Sciatic nerve (tissue), 2 donors: ENCODE measurements at places on chromosomes 2 and 18. TPM values are rescaled to one million over a fixed set of nuclear protein-coding genes. Genes with fewer than 3 reads are reported as not detected.

Gene INPP5D
- 56.3 TPM for total RNA-seq

Gene STK36
- 39.1 TPM for total RNA-seq

Gene IL1F10
- not detected for total RNA-seq

Gene VAMP8
- total RNA-seq = 31.1 TPM

Gene FBLN7
- total RNA-seq = 2.3 TPM

Gene MAL
- 241 TPM for total RNA-seq

Gene DES
- total RNA-seq = 1.4 TPM

Gene EML6
- 0.89 TPM for total RNA-seq

Gene SLC4A3
- 6.7 TPM for total RNA-seq

- DNase-seq = no peak
Observed at GRCh38 chr2:41896186-41896846, 151.5 kb upstream of the PKDCC start.

DNA sequence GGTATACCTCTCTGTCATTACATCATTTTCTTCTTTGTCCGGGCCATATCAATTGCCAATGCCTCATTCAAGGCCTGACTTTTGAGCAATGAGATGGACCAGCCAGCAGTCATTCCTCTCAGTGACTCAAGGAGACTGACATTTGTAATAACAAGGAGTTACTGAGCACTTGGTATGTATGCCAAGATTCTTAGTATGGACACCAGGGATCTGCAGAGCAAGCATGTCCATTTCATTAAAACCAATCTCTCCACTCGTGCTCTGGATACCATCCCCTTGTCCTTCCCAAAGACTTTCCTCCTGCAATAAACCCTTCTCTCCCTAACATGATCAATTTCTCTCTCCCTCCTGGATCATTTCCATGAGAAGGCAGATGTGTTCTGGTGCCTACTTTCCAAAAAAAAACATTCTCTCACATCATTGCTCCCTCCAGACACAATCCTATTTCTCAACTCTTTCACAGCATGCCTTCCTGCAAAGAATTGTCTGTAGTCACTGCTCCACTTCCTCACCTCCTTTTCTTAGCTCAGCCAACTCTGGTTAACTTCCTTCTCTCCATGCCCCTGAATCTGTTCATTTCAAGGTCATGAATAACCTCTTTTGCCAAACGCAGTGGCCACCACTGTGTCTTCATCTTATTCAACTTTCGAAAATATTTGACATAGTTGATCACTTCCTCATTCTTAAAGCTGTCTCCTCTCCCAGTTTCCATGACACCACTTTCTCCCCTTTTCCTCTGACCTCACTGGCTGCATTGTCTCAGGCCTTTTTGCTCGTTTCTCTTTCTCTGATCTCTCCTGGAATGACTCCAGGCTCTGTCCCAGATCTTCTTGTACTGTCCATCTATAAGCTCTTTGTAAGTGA, 102.8 kb upstream of the CYP1B1 start:
- no peak for DNase-seq

GRCh38 chr2:48328159-48328809, 201.7 kb upstream of the STON1 start:
- DNase-seq = no peak

DNA sequence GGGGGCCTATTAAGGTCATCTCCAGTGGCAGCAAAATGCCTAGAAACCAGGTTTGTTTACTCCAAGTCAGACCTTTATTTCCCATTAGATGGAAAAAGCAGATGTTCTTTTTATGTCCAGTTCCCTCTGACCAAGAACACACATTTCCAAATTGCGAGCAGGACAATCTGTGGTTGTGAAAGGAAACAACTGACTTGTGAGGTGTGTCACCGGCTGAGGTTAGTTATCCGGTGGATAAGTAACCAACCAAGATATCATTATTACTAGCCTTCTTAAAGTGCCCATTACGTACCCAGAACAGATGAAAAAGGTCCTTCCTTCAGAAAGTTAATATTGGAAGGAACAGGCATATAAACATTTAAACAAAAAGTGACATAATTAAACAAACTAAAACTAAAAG, 112.9 kb downstream of the THADA start:
- no peak for DNase-seq

GRCh38 chr2:111117598-111118480, 2.9 kb upstream of the BCL2L11 start:
- DNase-seq = peak; percentile 64

DNA sequence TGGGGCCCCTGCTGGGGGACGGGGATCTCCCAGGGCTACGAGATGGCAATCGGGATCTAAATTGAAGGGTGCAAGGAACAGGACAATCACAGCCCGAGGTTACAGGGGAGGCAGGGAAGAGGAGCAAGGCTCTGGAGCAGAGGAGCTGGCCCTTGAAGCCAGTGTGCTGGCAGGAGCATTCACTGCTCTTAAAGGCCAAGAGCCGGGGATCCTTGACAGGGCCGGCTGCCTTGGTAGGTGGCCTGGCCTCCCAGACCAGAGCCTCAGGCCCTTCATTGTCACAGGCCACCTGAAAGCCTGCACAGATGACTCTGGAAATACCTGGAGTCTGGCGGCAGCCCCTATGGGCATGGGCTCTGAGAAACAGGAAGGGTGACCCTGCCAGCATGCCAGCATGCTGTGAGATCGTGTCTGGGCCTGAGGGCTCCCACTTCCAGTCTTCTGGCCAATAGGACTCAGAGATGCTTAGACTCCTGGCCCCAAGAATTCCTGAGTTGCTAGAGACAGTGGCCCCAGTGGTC, 38.7 kb downstream of the PDIA6 start:
- peak; percentile 43 for DNase-seq

DNA sequence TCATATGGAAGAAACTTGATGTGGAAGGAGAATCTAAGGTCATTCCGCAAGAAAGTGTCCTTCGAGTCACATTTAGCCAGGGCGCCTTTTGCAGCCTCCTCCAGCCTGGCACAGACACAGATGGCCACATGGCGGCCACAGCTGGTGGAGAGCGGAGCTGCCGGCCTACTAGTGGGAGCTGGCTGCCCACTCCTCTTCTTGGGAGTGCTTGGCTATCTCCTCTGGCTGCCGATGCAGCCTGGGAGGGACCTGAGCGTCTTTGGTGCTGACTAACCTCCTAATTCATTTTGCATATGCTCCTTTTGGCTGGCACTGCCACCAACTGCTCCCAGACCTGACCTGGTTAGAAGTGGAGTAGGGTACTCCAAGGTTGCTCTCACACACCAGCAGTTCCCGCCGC, 199.3 kb upstream of the MYT1L start:
- peak; percentile 19 for DNase-seq

GRCh38 chr2:24833821-24834732, 40.9 kb downstream of the CENPO start:
- no peak for DNase-seq

DNA sequence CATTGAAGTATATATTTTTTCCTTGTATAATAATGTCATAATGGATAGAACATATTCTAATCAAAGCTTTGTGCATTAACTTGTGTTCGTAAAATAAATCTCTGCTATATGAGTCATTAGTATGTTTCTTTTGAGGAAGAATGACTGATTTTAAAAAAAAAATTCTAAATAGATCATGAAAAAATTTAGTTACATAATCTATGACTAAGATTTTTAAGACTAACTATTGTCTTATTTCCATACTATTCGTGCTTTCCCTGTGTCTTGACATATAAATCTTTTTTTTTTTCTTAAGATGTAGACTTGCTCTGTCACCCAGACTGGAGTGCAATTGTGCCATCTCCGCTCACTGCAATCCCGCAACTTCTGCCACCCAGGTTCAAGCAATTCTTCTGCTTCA, 226.1 kb downstream of the DSEL start:
- DNase-seq = no peak

DNA sequence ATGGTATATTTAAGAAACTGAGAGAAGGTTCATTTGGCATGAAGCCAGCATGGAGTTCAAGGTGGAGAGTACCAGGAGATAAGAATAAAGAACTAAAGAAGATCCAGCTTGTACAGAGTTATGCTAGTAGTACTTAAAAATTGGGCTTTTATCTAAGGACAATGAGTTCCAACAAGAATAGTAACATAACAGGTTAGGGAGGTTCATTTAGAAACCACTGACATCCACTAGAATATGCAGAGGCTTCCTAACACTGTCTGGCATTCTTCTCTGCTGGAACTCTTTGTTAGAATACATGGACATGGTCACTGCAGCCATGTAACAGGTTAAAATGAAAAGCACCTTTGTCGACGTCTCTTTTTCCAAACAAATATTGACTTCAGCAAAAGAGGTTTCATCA, 42.6 kb upstream of the DSC1 start:
- DNase-seq = no peak

DNA sequence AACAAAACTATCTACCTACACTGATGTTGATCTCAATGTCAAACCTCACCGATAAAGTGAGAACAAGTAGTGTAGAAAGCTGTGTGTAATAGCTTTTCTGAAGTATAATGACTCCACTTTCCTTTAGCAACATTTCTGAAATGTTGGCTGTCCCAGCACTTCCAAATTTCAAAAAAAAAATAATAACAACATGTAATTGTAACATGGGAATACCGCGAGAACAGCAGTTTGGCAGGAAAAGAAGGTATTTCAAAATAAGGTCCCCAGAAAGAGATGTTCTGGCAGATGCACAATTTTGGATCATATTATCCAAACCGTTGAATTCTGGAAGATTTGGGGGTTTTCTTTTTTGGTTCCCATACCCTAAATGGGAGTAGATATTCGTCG, 352.0 kb downstream of the ARHGAP15 start:
- DNase-seq = no peak

GRCh38 chr2:220071696-220072095, 444.3 kb downstream of the SLC4A3 start:
- DNase-seq = no peak

- no peak for DNase-seq
Observed at GRCh38 chr2:5594249-5594695, 97.9 kb upstream of the SOX11 start.

DNA sequence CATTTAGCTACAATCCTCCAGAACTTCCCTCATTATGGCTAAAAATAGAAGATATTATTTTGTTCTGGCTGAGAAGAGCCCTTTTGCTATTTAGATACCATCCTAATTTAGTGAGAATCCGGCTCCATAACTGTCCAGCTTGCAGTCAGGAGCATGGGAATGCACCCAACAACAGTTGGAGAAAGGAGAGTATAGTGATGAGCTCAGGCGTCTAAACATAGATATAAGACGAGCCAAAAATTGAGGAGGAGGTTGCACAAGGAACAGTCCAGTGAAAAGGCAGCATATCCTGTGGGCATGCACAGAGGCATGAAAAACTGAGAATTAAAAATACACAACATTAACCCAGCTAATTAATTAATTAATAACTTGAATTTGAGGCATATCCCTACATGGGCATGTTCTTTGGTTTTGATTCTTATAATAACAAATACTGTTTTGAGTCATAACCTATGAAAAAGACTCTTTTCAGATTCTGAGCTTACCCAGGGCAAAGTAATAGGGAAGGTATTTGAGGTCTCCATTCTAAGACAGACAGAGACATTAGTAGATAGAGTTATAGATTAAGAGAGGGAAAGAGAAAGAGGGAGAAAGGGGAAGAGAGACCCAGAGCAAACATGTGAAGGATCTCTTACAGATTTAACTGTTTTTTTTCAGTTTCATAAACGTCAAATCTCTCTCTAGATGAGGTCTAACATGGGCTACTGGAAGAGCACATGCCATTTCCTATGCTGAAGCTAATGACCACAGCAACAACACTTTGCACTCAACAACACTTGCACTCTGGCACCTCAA, 311.2 kb downstream of the OSR1 start:
- DNase-seq = no peak

GRCh38 chr2:114421781-114422180, 20.7 kb upstream of the DPP10 start:
- DNase-seq = no peak
